ENCODE measurements at places on chromosomes 13 and 19.

DNA sequence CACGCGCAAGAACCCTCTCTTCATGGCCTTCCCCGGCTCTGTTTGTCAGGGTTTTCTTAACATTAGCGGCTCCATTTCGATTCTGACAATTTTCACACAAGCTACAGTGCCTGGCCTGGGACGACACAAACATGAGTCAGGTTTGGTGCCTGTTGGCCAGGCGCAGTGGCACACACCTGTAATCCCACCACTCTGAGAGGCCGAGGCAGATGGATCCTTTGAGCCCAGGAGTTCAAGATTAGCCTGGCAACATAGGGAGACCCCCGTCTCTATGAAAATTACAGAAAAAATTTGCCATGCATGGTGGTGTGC, 1.9 kb upstream of the RAB20 start:
- peak; percentile 8 for DNase-seq

DNA sequence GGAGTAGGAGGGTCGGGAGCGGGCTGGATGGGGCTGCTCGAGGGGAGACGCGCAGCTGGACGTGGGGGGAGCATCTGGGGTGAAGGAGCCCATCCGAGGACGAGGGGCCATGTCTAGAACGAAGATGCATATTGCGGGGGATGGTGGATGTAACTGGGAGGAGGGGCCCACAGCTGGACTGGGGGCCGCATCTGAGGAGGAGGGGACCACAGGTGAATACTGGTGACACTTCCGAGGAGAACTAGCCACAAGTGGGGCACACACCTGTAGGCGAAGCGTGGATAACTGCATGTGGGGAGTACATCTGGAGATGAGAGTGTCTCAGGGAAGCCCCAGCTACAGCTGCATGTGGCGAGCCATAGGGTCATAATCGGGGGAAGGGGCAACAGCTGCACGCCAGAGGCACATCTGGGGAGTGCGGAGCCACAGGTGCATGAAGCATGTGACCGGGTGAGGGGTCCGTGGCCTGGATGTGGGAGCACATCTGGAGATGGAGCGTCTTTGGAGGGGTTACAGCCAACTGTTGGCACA, 402 bp downstream of the ZSWIM9 start:
- DNase-seq = no peak

DNA sequence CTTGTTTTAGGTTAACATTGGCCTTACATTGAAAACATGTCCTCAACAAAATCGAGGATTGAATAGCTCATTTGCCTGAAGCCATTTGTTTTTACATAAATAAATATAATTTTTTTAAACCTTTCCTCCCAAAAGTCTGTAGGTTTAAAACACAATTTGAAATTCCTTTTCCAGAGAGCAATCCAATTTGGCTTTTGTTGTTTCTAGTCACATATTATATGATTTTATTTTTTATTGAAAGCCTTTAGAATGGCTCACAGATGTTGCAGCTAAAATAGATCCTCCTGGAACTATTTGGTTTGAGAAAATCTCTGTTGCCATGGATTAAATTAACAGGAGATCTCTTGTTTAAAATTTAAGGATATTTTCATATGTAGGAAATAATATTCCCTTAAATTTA, 512.6 kb downstream of the KLF5 start:
- DNase-seq = no peak

- peak; percentile 93 for DNase-seq
Measured at GRCh38 chr19:7868671-7869452, 5.3 kb downstream of the PRR36 start.

- DNase-seq = no peak
Measured at GRCh38 chr13:20847296-20847695, 55.2 kb downstream of the XPO4 start.

DNA sequence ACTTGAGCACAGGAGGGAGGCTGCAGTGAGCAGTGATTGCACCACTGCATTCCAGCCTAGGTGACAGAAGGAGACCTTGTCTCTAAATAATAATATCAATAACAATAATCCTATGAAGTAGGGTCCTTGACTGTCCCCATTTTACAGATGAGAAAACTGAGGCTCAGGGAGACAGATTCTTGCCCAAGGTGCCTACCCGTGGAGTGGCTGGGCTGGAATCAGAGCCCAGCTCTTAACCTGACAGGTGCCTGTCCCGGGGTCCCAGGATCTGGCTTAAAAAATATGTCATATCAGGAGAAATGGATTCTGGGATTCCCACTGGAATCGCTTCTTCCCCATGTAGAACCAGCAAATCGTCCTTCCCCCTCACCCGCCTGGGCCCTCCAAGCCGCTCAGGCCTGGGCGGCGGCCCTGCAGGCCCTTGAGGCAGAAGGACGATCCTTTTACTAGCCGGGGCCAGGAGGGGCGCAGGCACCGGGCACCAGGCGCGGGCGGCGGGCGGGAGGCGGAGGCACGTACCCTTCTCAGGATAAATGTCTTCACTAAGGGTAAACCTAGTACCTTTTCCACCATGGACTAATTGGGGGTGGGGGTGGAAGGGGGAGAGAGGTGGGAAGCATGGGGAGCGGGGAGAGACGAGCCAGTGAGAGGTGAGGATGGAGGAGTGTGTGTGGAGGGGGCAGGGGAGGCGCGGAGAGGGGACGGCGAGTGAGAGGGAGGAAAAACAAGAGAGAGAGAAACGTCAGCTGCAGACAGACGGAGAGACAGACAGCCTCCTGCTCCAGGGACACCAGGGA, 60.6 kb downstream of the COLGALT1 start:
- DNase-seq = no peak

DNA sequence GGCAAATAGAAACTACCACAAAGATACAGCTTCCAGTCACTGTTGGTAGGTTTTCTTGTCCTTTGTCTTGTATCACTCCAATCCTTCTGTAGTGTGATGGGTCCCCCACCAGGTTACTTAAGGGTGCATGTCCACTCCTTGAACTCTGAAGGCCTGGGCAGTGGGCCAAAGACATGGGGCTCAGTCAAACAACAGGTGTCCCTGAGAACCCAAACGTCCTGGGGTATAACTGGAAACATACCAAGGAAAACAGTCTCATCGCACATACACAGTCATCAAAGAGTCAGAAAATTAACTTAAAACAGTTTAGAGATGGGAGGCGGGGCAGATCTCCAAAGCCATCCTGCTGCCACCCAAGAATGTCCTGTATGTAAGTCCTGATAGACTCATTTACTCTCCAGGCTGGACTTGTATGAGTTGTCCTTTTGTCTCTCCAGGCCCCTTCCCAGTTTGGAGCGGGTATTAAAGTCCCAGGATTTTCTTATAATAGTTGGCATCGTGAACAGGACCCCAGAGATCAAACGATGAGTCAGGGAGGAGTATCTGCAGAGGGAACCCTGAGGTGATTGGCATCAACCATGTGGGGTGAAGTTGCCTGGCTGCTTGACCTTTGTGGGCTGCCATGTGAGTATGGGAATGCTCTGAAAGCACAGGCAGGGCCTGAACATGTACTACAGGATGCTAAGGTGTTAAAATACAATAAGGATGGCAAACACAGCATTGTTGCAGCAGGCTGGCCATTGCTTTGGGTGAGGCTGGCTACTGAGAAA, 613.2 kb upstream of the KLF12 start:
- DNase-seq = no peak

DNA sequence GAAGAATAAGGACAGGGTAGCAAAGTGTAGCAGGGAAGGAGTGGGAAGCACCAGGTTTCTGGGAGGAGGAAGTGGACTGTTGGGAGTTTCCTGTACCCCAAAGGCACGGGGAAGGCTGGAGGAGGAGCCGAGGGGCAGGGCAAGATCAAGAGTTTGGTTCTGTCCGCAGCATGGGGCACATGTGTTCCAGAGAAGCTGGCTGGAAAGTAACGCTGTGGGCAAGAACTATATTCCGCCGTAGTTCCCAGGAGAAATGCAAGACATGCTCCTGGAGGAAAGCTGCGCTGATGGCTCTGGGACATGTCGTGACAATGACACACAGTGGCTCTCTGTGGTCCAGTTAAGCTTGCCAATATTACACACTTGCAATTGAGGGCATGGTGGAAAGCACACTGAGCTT, 51.7 kb upstream of the KPNA3 start:
- no peak for DNase-seq

Data from hepatocyte (in vitro differentiated cells).